ENCODE measurements at places on chromosomes 16 and 17.

DNA sequence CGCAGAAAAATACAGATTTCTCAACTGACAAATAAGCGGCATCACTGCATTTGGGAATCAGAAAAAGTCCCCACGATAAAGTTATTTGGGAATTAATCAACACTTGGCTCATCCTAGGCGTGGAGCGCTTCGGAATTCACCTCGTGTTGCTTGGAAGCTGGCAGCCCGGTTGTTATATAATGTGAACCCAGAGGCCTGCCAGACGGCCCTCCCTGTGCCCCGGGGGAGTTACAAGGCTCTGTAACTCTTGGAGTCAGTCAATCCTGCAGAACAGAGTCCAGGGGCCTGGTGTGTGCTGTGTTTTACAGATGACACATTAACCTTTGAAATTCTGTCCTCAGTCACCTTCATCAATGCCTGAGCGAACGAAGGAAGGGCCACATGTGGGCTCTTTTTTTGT lies 111.1 kb downstream of the PITPNC1 start:
- DNase-seq: no peak

- no peak for DNase-seq
Measured at GRCh38 chr17:80359422-80360110, 55.4 kb upstream of the ENDOV start.

DNA sequence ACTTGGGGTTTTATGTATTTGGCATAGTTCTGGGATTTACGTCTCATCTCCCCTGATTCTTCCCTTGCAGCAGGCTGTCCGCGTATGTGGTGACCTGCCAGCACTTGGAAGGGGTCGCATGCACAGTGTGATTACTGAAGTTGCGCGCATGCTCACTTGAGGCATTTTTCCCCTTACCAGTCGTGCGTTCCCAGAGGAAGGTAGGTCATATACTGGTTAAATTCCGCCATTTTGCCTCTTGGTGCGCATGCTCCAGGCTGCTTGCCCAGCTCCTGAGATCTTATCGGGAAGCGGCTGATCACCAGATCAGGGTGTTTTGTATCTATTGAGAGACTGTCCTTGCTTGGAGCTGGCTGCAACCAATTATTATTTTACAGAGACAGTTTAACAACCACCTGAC lies 56.5 kb upstream of the TEX2 start:
- DNase-seq: no peak

DNA sequence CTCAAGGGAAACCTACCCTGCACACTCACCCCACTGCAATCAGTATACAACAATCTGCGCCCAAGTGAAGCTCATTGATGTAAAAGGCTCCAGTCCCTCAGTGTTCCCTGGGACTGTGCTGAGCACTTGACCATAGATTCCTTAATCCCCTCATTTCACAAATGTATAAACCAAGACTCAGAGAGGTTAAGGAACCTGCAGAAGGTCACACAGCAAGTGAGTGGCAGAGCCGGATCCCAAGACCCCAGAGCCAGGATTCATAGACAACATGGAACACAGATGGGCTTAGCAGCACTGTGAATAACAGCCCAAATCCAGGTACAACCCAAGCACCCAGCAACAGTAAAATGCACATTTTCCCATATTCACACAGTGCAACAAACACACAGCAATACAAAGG lies 225.7 kb downstream of the C16orf78 start:
- no peak for DNase-seq

DNA sequence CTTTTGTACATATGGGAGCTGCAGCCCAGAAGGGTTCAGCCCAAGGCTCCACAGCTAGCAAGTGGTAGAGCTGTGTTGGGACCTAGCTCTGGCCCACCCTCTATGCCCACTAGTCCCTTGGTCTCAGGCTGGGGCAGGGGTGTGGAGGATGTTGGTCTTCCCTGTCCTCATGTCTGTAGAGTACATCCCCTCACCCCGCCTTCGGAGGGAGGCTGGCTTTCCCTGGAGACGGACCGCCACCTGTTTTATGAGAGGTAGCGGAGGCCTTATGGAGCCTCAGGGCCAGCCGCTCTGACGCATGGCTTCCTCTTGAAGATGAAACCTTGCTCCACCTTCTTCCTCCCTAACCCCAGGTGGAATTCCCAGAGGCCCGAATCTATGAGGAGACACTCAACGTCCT lies 8.4 kb downstream of the TNFAIP1 start:
- DNase-seq: no peak

DNA sequence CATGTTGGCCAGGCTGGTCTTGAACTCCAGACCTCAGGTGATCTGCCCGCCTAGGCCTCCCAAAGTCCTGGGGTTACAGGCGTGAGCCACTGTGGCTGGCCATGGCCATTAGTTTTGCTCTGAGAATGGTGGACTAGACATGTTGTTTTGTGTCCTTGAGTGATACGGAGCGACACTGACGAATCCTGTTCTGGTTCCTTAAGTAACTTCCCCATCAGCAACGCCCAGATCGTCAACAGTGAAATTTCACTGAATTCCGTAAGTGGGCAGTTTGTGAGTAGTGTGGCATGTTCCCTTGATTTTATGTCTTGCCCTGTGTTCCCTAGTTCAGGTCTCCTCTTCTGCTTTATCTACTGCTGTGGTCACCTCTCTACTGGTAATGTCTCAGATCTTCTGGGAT lies 67.4 kb downstream of the SNX29 start:
- no peak for DNase-seq

GRCh38 chr17:1484676-1485422 lies 7.6 kb downstream of the MYO1C start:
- no peak for DNase-seq

DNA sequence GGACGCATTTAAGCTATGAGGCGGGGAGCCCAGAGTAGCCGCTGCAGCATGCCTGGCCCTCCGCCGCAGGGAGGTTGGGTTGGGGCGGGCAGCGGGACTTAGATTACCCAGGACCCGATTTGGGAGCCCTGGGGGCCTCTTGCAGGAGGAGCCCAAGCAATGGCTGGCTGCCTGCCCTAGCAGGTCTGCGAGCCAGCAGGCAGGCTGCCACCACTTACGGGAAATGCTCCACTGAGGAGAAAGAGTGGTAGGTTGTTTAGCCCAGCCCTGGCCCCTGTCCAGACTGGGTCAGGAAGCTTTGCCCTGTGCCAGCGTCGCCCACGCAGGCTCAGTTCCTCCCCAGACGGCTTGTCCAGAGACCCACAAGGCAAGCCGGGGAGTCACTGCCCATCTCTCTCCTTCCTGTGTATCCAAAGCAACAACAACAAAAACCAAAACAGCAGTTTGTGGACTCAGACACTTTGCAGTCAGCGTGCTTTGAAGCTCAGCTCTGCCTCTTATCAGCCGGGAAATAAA lies 10.3 kb upstream of the TVP23A start:
- peak; percentile 4 for DNase-seq

- no peak for DNase-seq
Measured at GRCh38 chr17:286571-286970, 66.0 kb downstream of the RPH3AL start.

GRCh38 chr17:46890638-46891037 lies 32.3 kb upstream of the GOSR2 start:
- DNase-seq: no peak

DNA sequence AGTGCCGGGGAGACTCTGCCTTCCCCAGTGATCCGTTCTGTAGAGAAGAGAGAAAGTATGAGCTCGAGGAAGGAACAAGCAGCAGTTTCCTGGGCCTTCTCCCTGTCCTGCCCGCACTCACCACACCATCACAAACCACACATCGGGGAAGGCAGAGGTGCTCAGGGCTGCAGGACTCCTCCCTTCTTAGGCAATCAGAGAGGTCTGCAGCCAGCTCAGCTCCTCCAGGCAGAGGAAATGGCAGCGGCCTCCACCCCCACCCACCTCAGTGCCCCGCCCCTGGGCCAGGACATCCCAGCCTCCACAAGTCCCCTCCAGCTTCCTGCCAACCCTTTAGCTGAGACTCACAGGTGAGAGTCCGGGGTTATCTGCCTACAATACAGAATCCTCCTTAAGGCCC lies 2.0 kb downstream of the ZNF319 start:
- DNase-seq: no peak

DNA sequence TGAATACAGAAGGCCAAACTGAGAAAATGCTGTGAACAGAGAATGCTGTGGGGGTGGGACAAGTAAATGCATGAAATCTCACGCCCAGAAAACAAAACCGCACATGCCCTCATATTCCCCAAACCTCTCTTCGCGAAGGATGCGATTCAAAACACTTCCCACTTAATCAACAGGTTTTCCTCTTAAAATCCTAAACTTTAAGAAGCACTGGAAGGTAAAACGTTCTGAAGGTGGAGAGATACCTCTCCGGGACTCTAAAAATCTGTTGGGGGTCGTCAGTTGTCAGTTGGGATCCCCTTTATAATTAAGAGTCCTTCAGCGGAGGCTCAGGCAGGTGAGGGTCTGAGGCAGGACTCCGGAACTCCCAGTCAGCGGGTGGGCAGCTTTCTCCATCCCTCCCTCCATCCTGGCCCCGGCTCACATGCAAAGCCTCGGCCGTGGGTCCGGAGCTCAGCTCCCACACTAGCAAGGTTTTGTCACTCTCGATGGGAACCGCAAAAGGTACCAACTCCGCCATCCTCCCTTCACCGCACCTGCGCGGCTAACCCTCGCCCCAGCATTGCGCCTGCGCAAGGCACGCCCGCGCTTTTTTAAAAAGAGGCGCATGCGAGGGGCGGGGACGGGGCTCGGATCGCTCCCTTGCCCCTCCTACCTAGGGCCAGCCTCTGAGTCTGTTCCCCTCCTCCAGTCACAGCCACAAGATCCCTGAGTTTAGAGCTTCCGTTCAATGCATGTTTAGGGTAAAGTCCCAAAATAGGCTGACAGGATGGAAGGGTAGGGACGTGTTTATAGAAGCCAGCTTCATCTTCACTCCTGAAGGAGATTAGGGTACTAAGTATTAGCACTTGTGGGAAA lies at the start of gene RDM1:
TSS of gene RDM1 (minus strand) at position 563 of the 855 bp plus-strand sequence. CDS start at position 517, 46 bp downstream.
- DNase-seq: no peak

DNA sequence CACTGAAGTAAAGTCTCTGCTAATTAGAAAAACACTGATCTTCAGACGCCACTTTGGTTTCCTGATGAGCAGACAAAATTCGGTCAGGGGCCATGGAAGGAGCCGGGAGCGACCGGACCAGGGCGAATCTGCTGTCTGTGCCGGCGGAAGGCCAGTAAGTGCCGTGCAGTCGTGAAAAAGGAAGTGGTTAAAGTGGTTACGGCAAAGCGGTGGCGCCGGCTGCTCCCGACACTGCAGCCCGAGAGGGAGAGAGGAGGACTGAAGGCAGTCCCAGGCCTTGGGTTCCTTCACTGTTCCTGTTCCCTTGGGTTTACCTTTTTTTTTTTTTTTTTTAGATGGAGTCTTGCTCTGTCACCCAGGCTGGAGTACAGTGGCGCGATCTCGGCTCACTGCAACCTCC lies 17.3 kb upstream of the HEXD start:
- DNase-seq: no peak

DNA sequence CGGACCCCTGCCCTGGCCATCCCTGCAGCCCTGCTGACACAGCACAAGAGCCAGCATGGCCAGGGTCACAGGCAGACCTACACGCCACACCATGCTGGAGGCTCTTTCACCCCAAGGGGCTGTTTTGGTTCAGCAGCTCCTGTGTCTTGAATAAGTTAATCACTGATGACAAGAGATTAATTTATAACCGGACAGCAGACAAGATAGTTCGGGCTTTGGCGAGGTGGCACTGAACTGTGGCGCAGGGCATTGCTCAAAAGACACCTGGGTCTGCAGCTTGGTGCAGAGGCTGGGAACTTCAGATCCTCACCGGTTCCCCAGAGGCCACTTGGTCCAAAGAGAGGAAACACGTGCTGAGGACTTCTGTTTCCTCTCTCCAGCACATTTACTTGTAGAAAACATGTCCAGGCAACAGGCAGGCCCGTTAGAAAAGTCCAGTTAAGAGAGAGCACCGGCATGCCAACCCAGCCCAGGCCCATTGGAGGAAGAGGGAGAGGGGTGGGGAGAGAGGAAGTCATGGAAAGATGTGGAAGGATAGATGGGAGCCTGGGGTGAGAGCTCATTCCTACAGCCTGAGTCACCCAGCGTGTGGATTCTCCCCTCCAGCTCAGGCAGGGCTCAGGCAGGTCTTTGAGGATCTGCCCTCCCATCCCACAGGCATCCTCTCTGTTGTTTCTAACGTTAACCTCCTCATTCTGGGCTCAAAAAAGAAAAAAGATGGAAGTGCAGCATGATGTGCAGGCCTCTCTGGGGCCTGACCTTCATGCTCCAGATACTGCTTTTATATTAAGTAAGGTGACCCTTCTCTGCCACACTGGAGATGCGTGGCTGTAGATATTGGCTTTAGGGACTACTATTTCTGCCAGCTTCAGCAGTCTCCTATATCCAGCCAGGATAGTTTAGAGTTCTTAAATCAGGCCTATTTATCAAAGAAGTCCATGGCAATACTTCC lies 80.0 kb upstream of the HNF1B start:
- DNase-seq: peak; percentile 65

DNA sequence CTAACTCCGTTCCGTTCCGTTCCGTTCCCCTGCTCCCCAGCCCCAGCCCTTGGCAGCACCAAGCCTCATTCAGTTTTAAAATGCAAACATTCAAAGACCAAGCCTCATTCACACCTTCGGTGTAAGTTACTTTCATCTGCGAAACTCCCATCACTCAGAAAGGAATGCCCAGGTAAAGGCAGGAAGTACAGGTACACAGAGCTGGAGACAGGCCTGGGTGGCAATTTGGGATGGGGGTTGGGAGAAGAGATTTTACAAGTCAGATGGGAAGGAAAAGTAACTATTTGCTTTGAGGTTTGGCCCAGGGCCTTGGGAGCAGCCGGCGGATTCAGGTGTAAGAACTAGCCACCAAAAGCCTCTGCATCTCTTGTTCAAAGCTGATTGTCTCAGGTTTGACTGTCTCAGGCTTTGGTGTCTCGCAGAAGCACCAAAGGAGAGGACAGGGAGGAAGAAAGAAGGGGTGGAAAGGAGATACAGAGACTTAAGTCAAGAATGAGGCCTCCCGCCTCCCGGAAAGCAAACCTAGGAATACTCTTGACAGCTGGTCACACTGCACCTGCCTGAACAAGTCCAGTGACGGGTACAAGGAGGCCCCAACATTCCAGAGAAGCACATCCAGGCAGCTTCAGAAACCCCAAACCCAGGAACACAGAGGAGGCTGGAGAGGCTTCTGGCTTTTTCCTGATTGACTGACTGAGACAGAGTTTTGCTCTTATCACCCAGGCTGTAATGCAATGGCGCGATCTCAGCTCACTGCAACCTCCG lies 54.7 kb downstream of the NXN start:
- no peak for DNase-seq

- DNase-seq: no peak
Measured at GRCh38 chr17:63382826-63383225, 63.3 kb downstream of the CYB561 start.

DNA sequence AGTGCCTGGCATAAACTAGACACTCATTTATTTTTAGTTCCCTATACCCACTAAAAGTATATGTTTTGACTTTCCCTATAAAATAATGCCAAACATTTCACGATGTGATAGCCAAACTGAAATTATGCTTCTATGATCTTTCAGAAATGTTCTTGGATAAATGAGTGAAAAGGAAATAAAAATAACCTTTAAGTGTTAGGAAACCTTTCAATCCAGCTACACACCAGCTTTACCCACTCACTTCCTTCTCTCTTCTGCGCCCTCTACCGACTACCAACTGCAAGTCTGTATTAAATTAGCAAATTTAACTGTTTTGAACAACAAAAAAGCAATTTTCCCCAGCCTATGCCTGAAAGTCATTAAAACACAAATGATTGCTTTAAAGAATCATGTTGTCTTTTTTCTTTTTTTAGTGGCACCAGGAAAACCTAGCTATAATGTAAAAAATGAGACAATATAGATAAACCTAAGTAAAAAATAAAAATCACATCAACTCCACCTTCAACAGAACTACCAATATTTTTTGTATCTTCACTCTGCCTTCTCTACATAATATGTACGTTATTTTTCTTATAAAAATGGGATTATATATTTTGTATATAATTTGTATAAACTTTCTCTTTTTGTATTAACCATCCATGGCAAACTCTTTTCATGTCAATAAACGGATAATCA lies 13.2 kb upstream of the TMEM100 start:
- DNase-seq: no peak

GRCh38 chr17:39608142-39608981 lies 642 bp upstream of the NEUROD2 start:
- no peak for DNase-seq
